ENCODE measurements at places on chromosomes 6 and 20.

- no peak for DNase-seq
Observed at GRCh38 chr6:137823826-137824555, 43.1 kb upstream of the TNFAIP3 start.

- no peak for DNase-seq
Observed at GRCh38 chr6:3398165-3398562, 58.7 kb downstream of the SLC22A23 start.

- DNase-seq, result no peak
Observed at GRCh38 chr6:106759112-106759511, 129.7 kb downstream of the QRSL1 start.

DNA sequence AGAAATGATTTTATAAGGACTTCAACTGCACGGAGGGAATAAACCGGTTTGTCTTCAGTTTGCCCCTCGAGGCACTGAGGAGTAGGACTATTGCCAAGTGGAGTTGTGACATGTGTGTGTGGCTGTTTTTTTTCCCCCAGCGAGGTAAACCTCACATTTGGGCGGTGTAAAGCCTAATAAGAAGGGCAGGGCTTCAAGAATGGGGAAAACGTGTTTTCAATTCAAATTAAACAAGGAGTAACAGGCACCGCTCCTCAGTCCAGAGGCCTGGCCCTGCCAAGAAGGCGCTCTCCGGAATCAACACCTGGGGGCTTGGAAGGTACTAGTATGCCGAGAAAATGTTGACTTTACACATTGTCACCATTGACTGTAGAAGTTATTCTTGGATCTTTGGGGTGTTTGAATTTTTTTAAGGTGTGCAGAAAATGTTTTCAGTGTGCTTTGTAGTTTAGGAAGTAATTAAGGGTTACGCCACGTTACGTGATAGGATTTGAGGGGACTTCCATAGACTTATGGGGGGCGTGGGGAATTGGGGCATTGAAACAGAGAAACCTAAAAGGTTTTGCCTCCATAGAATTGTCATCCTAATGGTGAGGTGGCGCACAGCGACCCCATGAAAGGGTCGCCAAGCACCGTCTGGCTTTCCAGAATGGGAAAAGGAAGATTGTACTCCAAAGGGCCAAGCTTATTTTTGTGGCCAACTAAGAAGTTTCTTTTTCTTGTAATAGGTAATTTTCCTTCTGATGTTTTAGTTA, 791 bp downstream of the ADGRG6 start:
- no peak for DNase-seq

DNA sequence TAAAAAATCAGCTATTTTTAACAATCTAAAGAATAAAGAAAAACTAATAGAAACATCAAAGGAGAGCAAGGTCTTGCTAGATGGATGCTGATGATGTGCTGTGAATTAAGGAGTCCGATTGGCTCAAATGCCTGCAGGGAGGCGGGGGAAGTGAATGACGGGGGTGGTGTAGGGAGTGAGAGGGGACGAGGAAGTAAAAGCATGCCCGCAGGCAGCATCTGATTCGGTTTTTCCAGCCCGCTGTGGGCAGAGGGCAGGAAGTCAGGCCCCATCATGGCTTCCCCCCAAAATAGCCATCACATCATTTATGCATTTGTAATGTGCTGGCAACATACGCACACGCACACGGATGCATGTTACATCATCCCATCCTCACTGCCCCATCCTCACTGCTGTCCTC, 10.3 kb downstream of the RSPO4 start:
- DNase-seq, result no peak

DNA sequence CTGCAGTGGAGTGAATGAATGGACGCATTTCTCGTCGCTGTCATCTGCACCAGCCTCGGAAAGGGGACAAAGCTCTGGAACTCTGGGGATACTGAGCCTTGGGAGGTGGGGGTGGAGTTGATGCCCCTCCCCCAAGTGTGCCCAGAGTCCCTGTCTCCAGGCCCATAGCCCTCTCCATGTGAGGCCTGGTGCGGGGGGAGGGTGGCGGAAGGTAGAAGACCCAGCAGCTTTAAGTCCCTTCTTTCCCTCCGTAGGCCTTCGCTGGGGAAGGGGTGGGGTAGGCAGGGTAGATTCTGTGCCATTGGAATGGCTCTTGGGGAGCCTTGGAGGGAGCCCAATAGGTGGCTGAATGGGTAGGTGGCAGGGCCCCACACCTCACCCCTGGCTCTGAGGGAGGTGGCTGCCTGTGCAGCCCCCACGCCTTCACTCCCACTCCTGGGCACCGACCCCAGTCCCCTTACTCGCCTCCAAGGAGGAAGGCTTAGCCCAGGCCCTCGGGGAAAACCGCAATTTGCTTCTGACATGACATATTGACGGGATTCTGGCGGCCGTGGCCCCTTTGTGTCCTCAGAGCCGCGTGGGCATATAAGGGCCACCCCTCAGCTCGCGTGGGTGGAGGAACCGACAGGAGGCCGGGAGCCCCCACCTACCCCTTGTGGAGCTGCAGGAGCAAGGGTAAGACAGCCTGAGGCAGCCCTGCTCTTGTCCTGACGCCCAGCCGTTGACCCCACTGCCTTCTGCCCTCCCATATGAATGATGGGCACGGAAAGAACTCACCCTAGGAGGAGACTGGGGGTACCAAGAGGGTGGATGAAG, at the start of gene BPIFB3:
Gene BPIFB3 (plus strand): TSS at position 613 of the 816 bp plus-strand sequence. CDS start 1,533 bp downstream, outside the sequence.
- DNase-seq, result no peak

DNA sequence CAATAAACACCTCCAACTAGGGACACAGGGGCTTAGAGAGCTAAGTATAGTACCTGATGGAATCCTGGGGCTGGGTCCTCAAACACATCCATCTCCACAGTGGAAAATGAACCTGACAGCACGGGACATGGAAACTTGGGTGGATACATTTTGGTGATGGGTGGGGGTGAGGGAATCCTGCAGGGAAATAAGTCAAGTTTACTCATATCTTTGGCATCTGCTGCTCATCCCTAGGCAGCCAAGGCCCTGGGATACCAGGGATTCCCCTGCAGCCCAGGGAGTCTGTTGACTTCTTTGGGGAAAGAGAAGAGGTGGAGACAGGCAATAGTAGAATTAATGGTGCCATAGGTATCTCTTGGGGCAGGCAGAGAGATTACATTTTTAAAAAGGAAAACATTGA, 6.6 kb downstream of the APOBEC2 start:
- no peak for DNase-seq

GRCh38 chr20:11982955-11983470, 65.3 kb downstream of the BTBD3 start:
- no peak for DNase-seq

DNA sequence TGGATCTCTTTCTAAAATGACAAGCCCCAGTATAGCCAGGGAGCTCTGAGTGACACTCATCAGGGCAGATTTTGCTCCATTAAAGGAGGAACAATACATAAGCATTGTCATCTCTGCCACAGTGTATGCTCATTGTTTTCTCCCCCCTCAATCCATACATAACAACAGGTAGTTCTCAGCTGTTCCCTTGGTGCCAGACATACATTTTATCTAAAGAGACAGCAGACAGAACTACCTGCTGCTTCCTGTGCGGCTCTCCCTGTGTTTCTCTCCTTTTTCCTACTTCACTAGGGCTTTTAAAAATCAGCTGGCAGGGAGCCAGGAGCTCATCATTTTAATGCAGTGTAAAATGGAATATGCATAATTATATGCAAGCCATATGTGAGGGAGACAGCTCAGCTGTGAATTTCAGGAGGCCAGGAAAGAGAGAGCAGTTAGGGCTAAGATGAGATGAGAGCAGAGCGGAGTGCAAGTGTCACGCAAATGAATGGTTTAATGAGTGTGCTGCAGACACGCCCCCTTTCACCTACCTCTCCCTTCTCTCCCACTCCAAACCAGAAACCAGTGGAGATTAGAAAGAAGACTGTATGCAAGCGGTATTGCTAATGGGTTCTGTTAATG, 96.0 kb downstream of the SOBP start:
- no peak for DNase-seq

GRCh38 chr6:116221911-116222310, 32.0 kb downstream of the TSPYL4 start:
- DNase-seq, result no peak

DNA sequence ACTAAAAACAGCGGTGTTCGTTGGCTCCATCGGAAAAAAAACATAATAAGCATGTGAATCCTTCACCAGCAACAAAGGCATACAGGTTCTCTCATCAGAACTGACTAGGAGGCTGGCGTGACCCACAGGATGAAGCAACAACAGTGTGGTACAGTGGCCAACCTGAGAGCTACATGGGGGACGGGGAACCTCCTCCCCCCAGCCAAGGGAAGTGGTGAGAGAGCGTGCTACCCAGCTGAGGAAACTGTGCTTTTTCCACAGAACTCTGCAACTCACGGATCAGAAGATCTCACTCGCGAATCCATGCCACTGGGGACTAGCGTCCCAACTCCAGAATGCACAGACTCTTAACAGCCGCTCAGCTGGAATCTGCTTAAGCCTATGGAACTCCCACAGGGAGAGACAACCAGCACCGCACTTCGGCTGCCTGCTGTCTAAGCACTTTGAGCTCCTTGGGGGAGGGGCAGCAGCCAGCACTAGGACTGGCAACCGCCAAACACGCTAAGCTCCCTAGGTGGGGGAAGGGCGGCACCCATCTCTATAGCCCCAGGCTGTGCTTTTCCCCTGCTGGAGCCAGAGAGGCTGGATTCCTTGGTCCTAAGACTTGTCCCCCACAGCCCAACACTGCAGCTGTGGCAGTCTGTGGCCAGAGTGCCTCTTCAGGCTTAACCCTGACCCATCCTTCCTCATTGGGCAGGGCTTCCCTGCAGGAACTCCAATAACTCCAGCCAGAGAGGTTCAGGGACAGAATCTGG, 538.3 kb upstream of the BTBD3 start:
- no peak for DNase-seq

DNA sequence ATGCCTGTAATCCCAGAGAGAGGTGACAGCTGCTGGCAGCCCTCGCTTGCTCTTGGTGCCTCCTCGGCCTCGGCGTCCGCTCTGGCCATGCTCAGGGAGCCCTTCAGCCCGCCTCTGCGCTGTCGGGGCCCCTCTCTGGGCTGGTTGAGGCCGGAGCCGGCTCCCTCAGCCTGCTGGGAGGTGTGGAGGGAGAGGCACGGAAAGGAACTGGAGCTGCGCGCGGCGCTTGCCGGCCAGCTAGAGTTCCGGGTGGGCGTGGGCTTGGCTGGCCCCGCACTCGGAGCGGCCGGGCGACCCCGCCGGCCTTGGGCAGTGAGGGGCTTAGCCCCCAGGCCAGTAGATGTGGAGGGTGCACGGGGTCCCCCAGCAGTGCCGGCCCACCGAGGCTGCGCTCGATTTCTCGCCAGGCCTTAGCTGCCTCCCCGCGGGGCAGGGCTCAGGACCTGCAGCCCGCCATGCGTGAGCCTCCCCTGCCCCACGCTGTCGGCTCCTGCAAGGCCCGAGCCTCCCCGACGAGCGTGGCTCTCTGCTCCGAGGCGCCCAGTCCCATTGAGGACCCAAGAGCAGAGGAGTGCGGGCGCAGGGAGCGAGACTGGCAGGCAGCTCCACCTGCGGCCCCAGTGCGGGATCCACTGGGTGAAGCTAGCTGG, 34.6 kb downstream of the C6orf52 start:
- DNase-seq, result no peak

- DNase-seq, result no peak
Observed at GRCh38 chr6:89413006-89413400, 930 bp upstream of the RRAGD start.

DNA sequence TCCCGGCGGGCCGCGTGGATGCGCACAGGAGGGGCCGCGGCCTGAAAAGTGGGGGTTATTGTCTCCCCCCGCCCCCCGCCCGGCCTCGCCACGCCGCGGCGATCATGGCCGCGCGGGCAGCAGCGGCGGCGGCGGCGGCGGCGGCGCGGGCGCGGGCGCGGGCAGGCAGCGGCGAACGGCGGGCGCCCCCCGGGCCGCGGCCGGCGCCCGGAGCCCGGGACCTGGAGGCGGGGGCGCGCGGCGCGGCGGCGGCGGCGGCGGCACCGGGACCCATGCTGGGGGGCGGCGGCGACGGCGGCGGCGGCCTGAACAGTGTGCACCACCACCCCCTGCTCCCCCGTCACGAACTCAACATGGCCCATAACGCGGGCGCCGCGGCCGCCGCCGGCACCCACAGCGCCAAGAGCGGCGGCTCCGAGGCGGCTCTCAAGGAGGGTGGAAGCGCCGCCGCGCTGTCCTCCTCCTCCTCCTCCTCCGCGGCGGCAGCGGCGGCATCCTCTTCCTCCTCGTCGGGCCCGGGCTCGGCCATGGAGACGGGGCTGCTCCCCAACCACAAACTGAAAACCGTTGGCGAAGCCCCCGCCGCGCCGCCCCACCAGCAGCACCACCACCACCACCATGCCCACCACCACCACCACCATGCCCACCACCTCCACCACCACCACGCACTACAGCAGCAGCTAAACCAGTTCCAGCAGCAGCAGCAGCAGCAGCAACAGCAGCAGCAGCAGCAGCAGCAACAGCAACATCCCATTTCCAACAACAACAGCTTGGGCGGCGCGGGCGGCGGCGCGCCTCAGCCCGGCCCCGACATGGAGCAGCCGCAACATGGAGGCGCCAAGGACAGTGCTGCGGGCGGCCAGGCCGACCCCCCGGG, 637 bp downstream of the ARID1B start:
- DNase-seq, result peak; percentile 30

DNA sequence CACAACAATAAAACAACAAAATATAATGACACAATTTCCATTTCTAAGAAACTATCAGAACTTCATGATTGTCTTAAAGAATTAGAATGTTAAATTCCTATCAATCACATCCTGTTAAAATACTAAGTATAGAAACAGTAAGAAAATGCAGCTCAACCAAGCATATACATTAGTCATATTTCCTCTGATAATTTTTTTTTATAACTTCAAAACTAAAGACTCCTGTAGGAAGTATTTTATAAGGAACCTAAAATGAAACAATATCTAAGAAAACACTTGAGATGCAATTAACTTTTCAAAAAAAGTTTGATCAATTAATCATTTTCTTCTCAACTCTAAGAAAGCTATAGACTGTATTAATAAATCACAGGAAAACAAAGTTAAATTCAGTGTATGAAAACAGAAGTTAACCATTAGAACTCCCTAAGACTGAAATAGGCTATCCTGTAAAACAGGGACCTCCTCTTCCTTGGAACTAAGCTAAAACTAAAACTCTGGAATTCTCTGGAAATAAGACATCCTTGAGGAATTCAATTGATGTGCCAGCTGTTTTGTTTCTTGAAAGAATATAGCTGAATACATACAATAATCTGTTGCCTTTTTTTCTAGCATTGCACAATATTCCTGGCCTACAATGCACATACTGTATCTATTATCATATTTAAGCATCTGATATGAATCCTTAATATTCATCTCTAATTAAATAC, 19.8 kb downstream of the FKBP5 start:
- DNase-seq, result no peak

DNA sequence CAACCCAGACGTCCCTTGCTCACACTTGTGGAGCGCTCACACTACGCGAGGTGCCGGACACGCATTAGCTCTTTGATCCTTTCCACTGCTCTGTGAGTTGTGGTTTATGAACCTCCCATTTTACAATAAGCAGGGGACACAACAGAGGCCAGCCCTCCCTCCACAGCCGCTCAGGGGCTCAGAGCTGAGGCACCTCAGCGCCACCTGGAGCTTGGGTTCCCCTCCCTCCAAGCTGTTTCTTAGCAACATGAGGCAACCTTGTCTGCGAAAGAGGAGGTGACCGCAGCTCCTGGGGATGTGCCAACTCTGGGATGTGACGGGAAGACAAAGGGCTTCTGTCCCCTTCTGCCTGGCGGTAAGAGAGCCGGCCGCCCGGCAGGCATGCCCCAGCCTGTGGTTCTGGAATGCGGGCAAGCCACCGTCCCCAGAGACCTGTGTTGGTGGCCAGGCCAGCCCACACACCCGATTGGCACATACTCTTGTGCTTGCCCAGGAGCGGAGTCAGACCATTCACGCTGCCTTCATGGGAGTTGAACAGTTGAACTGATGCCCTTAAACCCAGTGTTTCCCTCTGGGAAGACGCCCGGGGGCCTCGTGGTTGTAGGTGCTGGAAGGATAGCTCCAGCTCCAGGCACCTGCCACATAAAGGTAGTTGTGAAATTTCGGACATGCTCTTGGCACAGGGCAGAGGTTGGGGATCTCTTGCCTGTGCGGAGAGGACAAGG, 44.5 kb downstream of the RBM38 start:
- peak; percentile 78 for DNase-seq
